Activated CD4-positive, alpha-beta T cell treated with anti-CD3 and anti-CD28 coated beads, Interleukin-2, Interleukin-6, amounts not matched to agents 100 ng/mL and 50 ng/mL, durations not matched to agents 16 hours and 8 hours (primary cell): ENCODE measurements at places on chromosomes 3 and 15.

DNA sequence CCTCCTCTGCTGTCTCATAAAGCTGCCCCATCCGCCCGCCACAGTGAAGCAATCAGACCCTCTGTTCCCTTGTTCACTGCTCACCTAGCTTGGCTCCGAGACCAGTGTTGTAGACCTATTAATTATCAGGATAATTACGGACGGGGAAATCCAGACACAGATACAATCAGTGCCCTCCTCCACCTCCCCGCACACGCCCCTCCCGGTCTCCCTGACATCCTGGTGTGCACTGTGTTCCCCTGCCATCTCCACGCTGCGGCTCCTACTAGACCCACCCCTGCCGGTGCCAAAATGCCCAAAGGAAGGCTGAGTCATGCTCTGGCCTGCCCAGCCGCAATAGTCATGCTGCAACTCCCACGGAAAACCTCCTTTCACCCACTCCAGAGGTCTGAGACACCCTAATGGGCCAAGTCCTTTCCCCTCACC, 277.3 kb upstream of the TLE3 start:
- DNase-seq: no peak

- no peak for DNase-seq
Observed at GRCh38 chr15:39180483-39180933, 400.4 kb upstream of the THBS1 start.

GRCh38 chr3:10835406-10835805, 19.4 kb downstream of the SLC6A11 start:
- DNase-seq: no peak

DNA sequence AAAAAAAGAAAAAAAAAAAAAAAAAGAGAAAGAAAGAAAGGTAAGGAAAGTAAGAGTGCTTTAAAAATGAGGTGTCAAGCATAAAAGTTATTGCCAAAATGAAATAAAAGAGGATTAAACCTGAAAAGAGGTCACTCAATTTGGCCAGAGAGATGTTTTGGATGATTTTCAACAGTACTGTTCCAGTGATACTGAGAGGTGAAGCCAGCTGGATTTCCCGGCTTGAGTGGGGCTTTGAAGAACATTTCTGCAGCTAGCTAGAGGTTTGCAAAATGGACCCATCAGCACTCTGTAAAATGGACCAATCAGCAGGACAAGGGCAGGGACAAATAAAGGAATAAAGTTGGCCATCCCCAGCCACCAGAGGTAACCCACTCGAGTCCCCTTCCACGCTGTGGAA, 128.5 kb downstream of the LSAMP start:
- no peak for DNase-seq

DNA sequence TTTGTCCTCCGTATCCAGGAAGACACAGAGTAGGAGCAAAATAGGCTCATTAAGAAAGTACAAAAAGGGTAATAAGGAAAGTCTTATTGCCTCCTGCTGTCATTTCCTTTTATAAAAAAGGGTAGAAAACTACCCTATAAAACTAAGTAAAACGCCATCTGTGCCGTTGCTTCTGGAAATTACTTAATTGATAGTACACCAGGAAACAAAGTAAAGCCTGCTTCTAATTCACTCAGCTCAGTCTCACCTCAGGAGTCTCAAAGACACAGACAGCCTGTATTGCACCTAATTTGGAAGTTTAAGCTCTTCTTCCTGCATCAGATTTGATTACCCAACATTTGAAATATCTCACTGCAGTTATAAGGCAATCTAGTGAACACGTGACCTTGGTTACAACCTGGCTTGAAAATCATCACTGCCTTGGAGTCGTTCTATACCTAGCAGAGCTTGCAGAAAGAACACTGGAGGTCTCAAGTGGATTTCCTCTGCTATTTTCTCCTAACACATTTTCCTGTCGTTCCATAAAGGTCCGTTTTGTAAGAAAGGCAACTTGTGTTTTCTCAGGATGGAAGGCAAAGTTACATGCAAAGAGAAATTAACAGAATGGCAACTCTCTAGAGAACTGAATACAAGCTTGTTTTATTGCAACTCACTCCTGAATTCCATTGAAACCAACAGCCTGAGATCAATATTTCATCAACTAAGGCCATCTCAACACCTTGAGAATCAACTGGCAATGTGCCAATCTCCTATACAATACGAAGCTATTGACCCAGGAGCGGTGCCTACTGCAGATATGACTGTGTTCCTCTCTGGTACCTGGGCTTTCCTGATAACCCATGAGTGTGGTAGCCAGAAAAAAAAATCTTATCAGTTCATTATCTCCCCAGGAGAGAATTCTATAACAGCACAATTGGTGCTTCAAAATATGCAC, 203.3 kb upstream of the LMCD1 start:
- DNase-seq: no peak

DNA sequence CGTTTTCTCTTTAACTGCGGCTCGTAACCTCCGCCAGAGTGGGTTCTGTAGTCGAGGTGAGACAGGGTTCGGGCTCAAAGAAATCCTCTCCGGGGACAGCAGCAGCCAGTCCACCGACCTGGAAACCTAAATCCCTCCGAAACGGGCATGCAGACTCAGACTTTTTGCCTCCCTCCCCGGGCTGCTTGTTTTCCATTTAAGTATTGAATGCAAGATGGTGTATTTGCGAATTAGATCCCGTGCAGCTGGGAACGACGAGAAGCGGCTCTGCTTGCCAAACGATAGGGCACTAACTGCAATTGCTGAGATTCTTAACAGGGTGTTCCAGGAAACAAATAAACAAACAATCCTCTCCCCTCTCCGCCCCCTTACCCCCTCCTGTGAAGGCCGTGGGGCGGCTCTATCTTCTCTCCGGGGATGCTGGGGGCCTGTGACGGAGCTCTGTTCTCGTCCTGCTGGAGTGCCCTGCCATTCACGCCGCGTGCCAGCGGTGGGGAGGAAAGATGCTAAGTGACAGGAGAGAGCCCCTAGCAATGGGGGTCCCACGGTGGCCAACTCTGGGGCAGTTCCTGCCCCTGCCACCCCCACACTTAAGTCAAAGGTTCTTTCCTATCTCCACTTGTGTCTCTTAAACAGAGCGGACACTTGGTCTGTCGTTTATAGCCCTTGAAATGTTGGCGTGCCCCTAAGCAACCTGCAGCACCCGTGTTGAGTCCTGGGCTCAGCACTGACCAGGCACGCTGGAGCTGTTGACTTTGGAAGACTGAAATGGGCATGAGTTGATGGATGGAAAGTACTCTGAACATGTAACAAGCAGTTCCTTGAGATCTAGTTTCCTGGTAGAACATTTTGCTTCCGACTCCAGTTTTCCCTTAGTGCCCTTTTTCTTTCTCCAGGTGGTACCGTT, 1.3 kb upstream of the ETV5 start:
- DNase-seq: no peak

DNA sequence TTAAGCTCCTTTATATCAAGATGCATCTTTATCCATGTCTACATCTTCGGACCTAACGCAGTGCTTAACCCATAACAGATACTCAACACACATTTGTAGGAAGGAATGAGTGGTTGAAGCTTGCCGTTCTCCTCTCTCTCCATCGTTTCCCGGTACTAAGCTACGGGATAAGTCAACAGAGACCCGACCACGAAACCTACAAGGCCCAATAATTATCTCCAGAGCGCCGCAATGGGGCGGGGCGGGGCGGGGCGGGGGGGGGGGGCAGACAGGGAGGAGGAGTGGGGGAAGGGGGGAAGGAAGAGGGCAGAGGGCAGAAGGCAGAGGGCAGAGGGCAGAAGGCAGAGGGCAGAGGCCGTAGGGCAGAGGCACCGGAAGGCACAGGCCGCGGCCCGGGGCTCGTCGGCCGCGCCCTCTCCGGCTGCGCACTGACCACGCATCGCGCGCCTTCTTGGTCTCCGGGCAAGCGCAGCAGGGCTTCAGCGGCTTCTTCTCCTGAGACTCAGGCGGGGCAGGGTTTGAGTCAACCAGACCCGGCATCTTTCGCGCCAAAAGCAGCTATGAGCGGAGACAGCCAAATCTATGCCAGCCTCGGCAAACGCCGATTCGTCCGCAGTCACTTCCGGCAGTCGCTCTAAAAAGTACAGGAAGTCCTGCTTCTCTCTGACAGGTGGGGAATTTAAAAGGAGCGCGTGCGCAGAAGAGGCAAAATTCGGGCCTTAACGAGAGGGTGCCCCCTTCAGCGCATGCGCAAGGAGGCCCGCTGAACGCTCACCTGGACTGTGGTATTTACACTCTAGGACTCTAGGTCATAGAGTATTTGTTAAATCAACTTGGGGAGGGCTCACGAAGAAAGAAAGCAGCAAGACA, at the start of gene COX17:
TSS of gene COX17 (minus strand) at position 636 of the 870 bp plus-strand sequence. CDS start at position 540, 96 bp downstream.
- peak; percentile 98 for DNase-seq

- no peak for DNase-seq
Observed at GRCh38 chr3:69565316-69565715, 173.9 kb upstream of the MITF start.
